ENCODE measurements at places on chromosomes 11 and 22. TPM values are rescaled to one million over a fixed set of nuclear protein-coding genes. Genes with fewer than 3 reads are reported as not detected.

The NTM gene
- 8.4 TPM for total RNA-seq

The OMP gene
- not detected for total RNA-seq

The PEX16 gene
- total RNA-seq = 41.9 TPM

The PRRG4 gene
- total RNA-seq = 4.9 TPM

The CTSD gene
- total RNA-seq = 152 TPM

The FIBIN gene
- total RNA-seq = 30.9 TPM

The RIMBP3C gene
- 0.18 TPM for total RNA-seq

The KCNE3 gene
- total RNA-seq = 4.3 TPM

The OR2AG1 gene
- total RNA-seq = not detected

The DUSP18 gene
- 16.7 TPM for total RNA-seq
